Stomach (tissue), 19 donors: ENCODE measurements at places on chromosomes 4 and X. TPM values are rescaled to one million over a fixed set of nuclear protein-coding genes. Genes with fewer than 3 reads are reported as not detected.

The HTN3 gene
- total RNA-seq = not detected

The ERCC6L gene
- not detected for total RNA-seq

The ERVMER34-1 gene
- not detected for total RNA-seq

The CAPN6 gene
- 84.8 TPM for total RNA-seq

The UGT2B7 gene
- not detected for total RNA-seq

The CDKL5 gene
- total RNA-seq = 21.4 TPM

The EBP gene
- total RNA-seq = 59.8 TPM

The DDIT4L gene
- not detected for total RNA-seq

The PORCN gene
- total RNA-seq = 16.2 TPM

The PAGE4 gene
- total RNA-seq = not detected

The NWD2 gene
- 1.5 TPM for total RNA-seq

The KIAA1210 gene
- total RNA-seq = not detected

The HERC5 gene
- total RNA-seq = 11.6 TPM

The AMBN gene
- total RNA-seq = not detected

The MMRN1 gene
- 10.1 TPM for total RNA-seq

The PAGE1 gene
- not detected for total RNA-seq

The CT45A10 gene
- not detected for total RNA-seq

The GAGE12F gene
- total RNA-seq = not detected

The AKAP4 gene
- total RNA-seq = not detected

The CDX4 gene
- not detected for total RNA-seq

The HTR2C gene
- not detected for total RNA-seq

The RAB9B gene
- total RNA-seq = not detected

The CLCN4 gene
- total RNA-seq = 22.3 TPM

The GYPE gene
- not detected for total RNA-seq

The C1QTNF7 gene
- 5.8 TPM for total RNA-seq

The CCDC120 gene
- 6.1 TPM for total RNA-seq

The AKAP14 gene
- total RNA-seq = not detected

The GAGE13 gene
- total RNA-seq = not detected

The GIMD1 gene
- total RNA-seq = not detected

The MAML3 gene
- 16.8 TPM for total RNA-seq

The SATL1 gene
- total RNA-seq = not detected

The NHS gene
- total RNA-seq = 5.7 TPM

The GLRB gene
- total RNA-seq = 5.1 TPM

The CABS1 gene
- not detected for total RNA-seq

The SLC25A53 gene
- total RNA-seq = 17.4 TPM

The GDPD2 gene
- not detected for total RNA-seq

The DOK7 gene
- 1.2 TPM for total RNA-seq

The YIPF6 gene
- total RNA-seq = 47.2 TPM

The USP17L11 gene
- total RNA-seq = not detected

The CFI gene
- total RNA-seq = 0.45 TPM

The PRKG2 gene
- not detected for total RNA-seq

The TGIF2LX gene
- total RNA-seq = not detected

The NPNT gene
- not detected for total RNA-seq

The SRPK3 gene
- total RNA-seq = not detected

The SSX1 gene
- total RNA-seq = not detected

The CXCR3 gene
- total RNA-seq = not detected

The SSX3 gene
- not detected for total RNA-seq

The FAM241A gene
- 0.58 TPM for total RNA-seq

The RS1 gene
- not detected for total RNA-seq

The SORCS2 gene
- 2.2 TPM for total RNA-seq

The HPGDS gene
- 2.6 TPM for total RNA-seq

The CRLF2 gene
- total RNA-seq = not detected

The CPZ gene
- not detected for total RNA-seq

The GSX2 gene
- not detected for total RNA-seq

The IBSP gene
- total RNA-seq = not detected
